ENCODE measurements at places on chromosomes 2 and 18.

DNA sequence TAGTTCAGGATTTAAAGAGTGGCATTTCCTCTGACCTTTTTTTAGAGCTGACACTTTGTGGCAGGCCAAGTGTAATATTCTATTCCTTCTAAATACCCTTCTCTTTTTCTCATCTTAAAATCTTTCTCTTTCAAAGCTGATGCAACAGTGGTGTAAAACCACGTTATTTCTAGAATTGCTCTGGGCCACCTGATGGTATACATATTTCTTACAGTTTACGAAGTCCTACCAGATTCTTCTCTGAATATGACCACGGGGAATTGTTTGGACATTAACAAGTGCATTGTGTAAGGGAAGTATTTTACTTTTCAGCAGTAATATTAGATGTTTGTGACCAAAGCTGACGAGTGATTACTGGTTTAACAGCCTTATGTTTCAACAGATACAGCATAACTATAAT lies 109.9 kb downstream of the PTPRM start:
- DNase-seq: no peak

DNA sequence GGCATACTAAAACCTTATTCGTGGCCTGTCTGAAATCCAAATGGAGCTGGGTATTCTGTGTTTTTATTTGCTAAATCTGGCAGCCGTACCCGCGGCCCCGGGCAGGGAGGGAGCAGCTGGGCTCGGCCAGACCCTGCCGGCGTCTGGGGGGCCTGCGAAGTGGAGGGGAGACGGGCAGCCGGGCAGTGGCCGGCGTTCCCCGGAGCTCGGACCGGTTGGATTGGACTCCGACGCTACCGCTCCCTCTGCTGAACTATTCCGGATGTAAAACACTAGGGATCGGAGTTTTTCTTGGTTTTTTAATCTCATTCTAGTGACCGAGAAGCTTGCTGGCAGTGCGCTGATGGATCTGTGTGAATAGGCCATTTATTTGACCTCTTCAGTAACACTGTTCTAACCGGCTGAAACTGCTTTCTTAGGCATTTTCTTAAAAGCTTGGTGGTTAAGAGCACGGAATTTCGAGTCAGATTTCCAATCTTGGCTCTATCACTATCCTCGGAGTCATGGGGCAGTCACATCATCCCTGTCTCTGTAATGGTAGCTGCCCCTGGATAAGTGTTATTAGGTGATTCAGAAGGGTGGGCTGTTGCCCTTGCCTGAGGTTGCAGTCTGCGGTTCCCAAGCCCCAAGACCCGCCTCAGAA lies 694 bp downstream of the UNC50 start:
- DNase-seq: no peak

DNA sequence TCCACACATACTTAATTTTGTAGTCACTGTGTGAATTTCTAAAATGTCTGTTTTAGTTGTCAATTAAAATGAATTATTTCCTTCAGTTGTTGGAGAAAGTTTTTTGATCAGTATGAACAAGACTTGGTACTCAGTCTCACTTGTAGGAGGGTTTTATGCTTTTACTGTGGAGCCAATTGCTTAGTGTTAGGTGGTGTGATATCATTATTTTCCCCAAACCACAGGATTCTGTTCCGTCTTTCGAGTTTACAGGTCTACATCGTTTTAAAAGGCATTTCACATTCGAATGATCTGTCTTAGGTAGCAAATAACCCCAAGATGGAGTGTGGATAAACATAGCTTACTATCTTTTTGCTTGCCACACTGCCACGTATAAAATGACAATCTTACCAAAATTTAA lies 803.1 kb downstream of the SATB2 start:
- DNase-seq: no peak

GRCh38 chr2:191045141-191045540 lies 31.2 kb upstream of the STAT1 start:
- DNase-seq: no peak

DNA sequence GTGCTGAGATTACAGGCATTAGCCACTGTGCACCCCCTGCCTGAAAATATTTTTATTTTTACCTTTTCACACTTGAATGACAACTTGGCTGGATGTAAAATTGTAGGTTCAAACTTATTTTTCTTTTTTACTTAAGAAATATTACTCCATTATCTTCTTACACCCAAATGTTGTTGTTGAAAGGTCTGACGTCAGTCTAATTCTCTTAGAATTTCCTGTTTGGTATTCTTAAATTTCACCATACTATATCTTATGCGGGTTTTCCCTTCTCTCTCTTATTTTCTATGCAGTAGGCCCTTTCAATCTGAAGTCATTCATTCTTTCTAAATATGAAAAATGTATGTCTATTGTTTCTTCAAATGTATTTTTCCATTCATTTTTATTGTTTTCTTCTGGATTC lies 29.1 kb upstream of the RAB11FIP5 start:
- no peak for DNase-seq

Data from CD4-positive, alpha-beta T cell treated with Interferon alpha-2 for 1 hour (primary cell).